Stimulated activated CD4-positive, alpha-beta T cell treated with anti-CD3 and anti-CD28 coated beads, Interleukin-4, amount 100 ng/mL, for 48 hours (primary cell): ENCODE measurements at places on chromosomes 16 and 17.

DNA sequence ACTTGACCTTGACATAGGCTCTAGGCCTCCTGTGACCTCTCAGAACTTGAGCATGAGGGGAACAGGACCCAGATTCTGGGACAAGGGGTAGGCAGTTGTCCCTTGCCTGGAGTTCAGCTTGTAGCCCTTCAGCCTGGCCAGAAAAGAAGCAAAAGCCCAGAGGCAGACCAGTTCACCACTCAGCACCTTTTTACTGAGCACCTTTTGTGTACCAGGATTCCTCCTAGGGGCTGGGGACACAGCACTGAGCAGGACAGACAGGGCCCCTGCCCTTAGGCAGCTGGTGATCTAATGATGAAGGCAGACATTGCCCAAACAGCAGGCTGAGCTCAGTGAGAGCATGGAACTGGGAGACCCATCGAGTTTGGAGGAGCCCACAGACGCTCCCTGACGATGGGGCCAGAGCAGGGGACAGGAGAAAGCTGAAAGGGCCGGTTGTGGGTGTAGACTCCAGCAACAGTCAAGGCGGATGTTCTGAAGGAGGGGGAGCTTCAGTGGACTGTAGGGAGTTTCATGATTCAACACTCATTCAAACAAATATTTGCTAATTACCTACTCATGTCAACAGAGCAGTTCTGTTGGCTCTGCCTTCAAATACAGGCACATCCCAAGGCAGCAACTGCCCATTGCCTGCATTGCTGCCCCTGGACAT lies 32.0 kb downstream of the SBK1 start:
- no peak for DNase-seq

GRCh38 chr17:80984749-80985148 lies 6.9 kb upstream of the CHMP6 start:
- DNase-seq: no peak

DNA sequence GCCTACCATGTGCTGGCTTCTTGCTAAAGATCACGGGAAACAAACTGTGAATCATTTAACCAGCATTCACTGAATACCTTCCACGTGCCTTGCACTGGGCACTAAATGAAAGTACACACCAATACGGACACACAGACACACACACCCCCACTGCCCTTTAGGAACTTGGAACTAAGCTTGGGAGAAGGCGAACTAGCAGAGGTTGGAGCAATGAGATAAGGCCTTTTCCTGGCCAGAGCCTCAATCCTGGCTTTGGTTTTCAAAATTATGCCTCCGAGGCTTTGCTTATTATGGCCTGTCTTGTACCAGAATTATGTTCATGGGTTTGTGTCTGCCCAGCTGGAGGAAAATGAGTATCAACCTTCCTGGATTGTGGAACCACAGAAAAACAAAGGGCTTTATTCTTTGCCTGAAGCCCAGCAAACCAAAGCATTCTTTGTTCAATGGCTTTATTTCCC lies 32.3 kb downstream of the CPPED1 start:
- no peak for DNase-seq

- no peak for DNase-seq
Measured at GRCh38 chr17:1742371-1743087, at the start of gene SERPINF2. Gene SERPINF2 (plus strand): TSS chr17:1742871. CDS start chr17:1744996, 2,125 bp downstream.

DNA sequence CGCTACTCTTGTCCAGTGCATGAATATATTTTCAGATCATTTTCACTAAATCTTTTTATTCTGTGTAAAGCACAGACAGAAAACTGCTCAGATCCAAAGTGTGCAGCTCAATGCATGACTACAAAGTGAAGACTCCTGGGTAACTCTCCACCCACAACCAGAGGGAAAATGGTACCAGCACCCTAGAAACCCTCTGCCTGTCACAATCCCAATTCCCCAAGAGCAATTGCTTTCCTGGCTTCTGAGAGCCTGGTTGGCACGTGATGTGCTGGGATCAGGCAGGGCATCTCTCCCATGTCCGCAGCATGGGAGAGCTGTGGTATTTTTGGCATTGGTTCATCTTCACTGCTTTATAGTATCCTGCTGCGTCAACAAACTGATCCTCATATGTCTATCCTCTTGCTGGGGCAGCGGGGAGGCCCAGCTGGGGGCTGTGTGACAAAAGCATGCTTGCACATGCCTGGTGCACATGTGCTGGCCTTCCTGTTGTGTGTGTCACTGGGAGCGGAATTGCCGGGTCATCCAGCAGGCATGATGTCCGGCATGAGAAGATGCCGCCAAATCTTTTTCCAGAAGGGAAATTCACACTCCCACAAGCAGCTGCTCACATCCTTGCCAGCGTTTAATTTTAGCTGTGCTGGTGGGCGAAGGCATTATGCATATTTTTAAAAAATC lies 278.9 kb upstream of the FOXF1 start:
- DNase-seq: no peak
